ENCODE measurements at places on chromosomes 6 and 20.

GRCh38 chr20:34515484-34516246 lies 557 bp upstream of the DYNLRB1 start:
- no peak for DNase-seq

- DNase-seq, result peak; percentile 36
Observed at GRCh38 chr20:4820806-4821518, 99.3 kb downstream of the PRND start.

DNA sequence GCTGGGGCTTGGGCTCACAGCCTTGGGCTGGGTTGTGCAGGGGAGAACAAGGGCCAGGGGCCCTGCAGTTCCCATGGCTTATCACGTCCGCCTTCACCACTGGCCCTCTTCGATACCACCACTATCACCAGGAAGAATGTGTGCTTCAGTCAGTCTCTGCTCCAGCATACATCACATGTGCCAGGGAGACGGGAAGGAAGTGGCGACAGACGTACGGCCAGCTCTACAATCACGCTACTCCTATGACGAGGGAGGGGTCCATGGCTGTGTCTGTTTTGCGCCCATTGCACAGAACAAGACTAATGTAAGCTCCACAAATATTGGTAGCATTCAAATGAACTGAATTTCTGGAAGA lies 72.1 kb downstream of the TRAM2 start:
- no peak for DNase-seq

- DNase-seq, result no peak
Observed at GRCh38 chr20:51938559-51939258, 136.4 kb upstream of the SALL4 start.

- no peak for DNase-seq
Observed at GRCh38 chr6:11231564-11232192, 790 bp downstream of the NEDD9 start.

- no peak for DNase-seq
Observed at GRCh38 chr20:48395816-48396546, 431.8 kb downstream of the PREX1 start.

DNA sequence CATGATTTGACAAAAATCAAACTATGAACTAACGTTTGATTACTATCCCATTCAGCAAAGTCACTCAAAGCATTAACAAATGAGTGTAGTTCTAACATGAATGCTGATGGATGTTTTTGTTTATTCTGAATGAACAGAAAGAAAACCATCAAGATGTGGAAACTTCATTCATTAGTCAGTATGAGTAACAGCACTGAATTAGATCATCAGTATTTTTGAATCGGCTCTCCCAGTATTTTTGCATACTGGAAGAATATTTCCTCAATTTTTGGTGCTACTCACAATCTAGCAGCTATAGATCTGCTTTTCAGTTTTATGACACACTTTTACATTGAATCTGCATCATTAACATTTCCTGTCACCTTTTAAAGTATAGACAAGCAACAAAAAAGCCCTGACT lies 63.8 kb upstream of the CD83 start:
- no peak for DNase-seq

DNA sequence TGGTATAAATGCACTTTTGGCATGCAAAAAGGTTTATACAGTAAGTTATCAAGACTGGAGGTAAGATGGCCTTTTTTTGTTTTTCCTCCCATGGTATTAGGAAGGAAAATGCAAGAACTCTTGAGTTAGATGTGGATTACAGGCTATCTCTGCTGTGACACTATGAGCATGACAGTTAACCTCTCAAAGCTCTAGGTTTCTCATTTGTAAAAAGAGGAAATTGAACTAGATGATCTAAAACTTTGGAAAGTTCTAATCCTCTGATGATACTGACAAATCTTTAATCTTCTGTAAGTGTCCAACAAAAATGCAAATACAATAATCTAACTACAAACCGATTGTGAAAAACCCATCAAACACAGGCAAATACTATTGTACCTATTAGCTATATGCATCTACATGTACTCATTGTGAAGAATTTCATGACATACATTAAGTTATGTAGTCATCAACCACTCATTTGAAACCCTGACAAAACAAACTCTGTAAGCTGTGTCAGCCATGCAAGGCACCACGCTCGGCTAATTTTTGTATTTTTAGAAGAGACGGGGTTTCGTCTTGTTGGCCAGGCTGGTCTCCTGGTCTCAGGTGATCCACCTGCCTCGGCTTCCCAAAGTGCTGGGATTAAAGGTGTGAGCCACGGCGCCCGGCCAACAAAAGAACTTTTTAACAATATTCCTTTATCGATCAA lies 4.2 kb downstream of the CDK19 start:
- DNase-seq, result no peak

GRCh38 chr20:63740070-63740626 lies 572 bp downstream of the SLC2A4RG start:
- DNase-seq, result no peak

DNA sequence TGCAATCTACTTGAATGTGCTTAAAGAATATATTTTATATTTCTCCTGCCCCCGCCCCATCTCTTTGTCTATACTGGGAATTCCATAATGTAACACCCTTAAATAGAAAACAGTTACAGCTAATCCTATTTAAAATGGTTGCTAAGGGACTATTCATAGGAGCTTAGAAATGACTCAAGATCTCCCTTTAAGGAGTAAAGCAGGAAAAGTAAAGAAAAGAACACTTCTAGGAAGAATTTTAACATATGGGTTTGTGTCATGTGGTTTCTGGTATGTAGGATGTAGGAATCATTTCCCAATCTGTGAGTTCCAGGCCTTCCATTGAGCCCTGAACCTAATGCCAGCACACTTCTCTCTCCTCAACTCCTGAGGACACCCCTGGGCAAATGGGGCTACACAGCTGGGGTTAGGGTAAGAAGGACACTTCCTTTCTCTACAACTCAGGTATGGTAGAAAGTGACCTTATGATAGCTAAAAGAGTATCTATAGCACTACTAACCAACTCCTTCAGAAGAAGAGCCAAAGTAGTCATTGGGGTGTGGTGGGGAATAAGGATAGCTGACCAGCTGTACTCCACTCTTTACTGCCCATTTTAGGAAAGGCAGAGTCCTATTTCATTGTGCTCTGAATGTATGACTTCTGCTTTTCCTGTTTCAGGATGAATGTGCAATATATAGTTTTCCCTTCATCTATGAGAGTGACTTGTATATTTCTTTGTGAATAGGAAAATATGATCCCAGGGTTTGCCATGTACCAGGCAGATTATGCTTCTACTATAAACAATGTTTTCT lies 27.3 kb downstream of the RIMS1 start:
- DNase-seq, result no peak

DNA sequence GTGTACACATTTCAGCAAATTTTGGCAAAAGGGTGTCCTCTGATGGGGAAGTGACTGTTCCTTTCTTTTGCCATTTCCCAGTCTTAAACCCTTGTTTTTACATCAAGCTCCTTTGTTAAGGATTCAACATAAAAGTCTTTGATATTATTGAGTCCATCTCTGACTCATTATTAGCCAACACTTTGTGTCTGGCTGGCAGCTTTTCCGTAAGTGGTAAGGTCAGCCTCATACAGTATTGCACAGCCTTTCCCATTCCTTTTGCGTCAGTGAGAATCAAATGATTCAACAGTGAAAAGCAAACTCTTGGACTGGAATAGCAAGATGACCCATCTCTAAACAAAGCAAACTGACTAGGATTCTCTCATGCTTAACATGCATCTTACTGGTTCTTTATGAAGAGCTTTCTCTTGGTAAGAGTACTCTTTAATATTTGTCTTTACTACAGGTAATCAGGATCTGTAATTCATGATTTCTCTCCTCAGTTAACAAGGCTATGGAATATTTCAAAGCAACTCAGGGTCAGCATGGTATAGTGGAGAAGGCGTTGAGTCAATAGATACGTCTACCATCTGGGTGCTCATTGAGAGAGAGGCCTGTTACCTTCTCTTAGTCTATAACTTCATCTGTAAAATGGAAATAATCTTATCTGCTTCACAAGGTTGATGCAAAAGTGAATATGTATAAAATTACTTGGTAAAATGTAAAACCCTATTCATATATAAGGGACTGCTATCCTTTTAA lies 183.6 kb downstream of the PRL start:
- DNase-seq, result peak; percentile 72

DNA sequence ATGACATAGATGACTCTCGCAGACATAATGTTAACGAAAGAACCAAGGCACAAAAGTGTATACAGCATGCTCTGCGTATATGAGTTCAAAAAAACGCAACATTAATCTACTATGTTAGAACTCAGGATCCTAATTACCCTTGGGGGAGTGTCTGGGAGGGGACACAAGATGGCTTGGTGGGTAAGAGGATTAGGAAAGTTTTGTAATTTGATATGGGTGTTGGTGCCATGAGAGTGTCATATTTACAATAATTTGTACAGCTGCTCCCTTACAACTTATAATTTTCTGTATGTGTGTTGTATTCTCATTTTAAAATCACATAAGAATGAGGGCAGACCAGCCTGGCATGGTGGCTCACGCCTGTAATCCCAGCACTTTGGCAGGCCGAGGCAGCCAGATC lies 38.6 kb downstream of the TFEB start:
- no peak for DNase-seq

GRCh38 chr6:156648616-156649015 lies 128.6 kb upstream of the ARID1B start:
- DNase-seq, result no peak

- peak; percentile 6 for DNase-seq
Observed at GRCh38 chr6:7758456-7758855, 32.6 kb downstream of the BMP6 start.

DNA sequence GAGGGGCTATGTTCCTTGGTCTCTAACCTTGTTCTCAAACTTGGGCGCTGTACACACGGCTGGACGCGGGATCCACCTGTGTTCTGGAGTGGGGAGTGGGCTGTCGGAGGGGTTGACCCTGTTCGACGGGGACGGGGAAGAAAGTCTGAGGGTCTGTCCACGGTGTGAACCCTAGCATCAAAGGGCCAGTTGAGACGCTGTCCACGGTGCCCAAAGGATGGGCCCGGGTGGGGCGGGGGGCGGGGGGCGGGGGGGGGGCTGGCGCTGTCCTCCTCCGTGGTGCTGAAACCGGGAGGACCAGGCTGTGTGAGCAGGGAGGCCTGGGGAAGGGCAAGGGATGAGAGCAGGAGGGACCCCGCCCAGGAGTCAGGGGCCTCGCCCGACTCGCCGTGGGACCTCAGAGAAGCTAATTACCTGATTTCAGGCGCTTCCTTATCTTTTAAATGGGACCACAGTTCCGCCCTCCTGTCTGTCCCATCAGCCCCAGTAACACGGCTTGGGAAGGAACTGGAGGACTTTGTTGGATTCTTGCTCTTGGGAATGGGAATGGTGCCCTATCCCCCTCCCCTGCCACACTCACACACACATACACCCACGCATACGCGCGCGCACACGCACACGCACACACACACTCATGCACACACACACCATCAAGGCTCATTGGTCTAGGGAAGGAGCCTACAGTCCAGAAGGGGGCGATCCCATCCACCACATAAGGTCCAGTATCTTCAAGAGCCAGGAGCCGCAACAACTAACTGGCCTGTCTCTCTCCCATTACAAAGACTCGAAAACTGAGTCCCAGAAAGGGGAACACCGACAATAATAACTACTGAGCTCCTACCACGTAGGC lies 1.0 kb upstream of the VSTM2L start:
- no peak for DNase-seq

DNA sequence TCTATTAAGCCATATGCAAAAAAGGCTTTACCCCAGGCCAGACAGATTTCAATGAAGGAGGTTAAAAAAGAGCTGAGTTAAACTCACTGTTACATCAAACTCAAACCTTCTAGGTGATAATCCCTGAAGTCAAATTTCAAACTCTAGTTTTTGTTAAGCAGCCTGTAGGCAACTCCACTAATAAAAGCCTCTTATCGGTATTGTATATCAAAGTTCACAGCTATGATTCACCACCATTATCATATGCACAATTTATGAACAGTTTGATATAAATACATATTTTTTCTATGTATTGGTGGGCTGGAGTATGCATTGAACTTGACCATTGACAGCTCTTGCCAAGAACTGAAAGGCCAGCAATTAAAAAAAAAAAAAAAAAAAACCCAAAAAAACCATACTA lies 308.2 kb downstream of the BTBD3 start:
- no peak for DNase-seq

DNA sequence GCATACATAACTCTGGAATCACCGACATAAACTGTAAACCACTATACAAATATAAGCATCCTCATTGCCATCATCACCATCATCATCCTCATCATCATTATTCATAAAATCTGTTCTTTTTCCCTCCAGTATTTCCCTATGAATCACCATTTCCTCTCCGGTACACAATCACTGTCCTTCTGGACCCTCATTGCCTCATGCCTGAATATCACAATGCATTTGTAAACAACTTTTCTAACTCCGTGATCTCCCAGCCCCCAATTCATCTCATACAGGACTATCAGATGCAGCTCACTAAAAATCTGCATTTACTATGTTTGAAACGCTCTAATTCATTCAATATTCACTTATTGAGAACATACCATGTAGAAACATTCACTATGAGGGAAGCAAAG lies 339.7 kb downstream of the TBC1D32 start:
- DNase-seq, result no peak

GRCh38 chr20:48574383-48574782 lies 253.4 kb downstream of the PREX1 start:
- no peak for DNase-seq

DNA sequence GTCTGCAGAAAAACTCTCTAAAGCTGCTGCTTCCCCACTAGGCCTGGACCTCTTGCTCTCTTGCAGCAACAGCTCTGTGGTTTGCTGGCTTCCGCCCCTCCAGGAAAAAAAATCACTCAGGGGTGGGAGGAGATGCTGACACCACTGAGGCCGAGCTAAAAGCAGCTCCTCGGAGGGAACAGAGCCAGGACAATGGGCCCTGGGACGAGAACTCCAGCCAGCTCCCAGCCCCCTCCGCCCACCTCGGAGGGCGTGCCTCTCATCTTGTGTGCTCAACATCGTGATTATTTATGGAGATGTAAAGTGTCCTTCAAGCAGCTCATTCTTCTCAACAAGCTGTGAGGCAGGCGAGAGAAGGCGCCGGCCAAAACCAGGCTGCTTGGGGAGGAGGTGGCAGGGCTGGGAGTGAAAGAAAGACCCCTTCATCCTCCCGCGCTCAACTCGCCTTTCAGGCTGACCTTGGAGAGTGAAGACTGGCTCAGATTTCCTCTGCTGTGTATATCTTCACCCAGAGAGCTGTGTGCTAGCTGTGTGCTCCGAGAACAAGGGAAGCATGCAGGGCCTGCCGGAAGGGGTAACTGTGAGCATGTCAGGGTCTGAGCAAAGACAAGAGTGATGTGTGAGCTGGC lies 53.5 kb upstream of the LRFN2 start:
- DNase-seq, result no peak

GRCh38 chr20:1002682-1003561 lies 811 bp upstream of the RSPO4 start:
- DNase-seq, result no peak

DNA sequence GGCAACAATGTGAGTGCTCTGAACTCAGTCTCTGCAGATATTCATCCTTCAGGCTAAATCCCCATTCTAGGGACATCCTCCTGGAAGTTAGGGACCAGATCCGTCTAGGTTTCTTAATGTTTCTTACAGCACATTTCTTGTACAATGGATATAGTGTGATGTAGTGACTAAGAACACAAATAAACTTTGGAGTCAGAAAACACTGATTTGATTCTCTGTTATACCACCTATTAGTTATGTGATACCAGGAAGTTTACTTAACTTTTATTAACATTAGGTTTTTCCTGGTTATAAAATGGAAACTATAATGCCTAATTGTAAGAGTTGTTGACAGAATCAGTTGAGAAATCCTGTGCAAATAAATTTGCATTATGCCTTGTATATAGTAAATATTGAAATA lies 57.6 kb upstream of the KCNQ5 start:
- no peak for DNase-seq

Measured in amniotic stem cell (primary cell).